ENCODE measurements at places on chromosomes 3 and 15. TPM values are rescaled to one million over a fixed set of nuclear protein-coding genes. Genes with fewer than 3 reads are reported as not detected.

The SPINK8 gene
- not detected for polyA plus RNA-seq

The NUP210 gene
- polyA plus RNA-seq, result 30.8 TPM

The MYZAP gene
- polyA plus RNA-seq, result 3.0 TPM

The GALNT15 gene
- polyA plus RNA-seq, result 2.7 TPM

The FRMD5 gene
- polyA plus RNA-seq, result 1.5 TPM

The GP5 gene
- polyA plus RNA-seq, result 0.95 TPM

The RNU5B-1 gene
- polyA plus RNA-seq, result not detected

The CSNK1G1 gene
- 21.3 TPM for polyA plus RNA-seq

The RTP3 gene
- not detected for polyA plus RNA-seq

The SLCO2A1 gene
- 24.6 TPM for polyA plus RNA-seq

The MST1R gene
- 1.3 TPM for polyA plus RNA-seq

The TGM5 gene
- polyA plus RNA-seq, result not detected

The NMNAT3 gene
- polyA plus RNA-seq, result 11.4 TPM

The SLC27A2 gene
- 59.3 TPM for polyA plus RNA-seq

The UTS2B gene
- polyA plus RNA-seq, result 0.65 TPM

The MSL2 gene
- 46.9 TPM for polyA plus RNA-seq

The PDCD10 gene
- 59.1 TPM for polyA plus RNA-seq

The ADAMTS9 gene
- polyA plus RNA-seq, result 166 TPM

The PCSK6 gene
- polyA plus RNA-seq, result 8.4 TPM

The FSD2 gene
- 0.14 TPM for polyA plus RNA-seq

The NR2E3 gene
- 0.45 TPM for polyA plus RNA-seq

The ASTE1 gene
- polyA plus RNA-seq, result 11.9 TPM

The ARPP21 gene
- polyA plus RNA-seq, result 1.4 TPM

The ATP13A5 gene
- polyA plus RNA-seq, result 0.06 TPM

The MEIS2 gene
- 152 TPM for polyA plus RNA-seq

The VIPR1 gene
- 2.1 TPM for polyA plus RNA-seq

The PDZRN3 gene
- 46.5 TPM for polyA plus RNA-seq

The XCR1 gene
- polyA plus RNA-seq, result not detected

The CHRNA7 gene
- 31.5 TPM for polyA plus RNA-seq

The STT3B gene
- 193 TPM for polyA plus RNA-seq

The SIDT1 gene
- 2.7 TPM for polyA plus RNA-seq

The PLIN1 gene
- polyA plus RNA-seq, result 1.4 TPM

The TJP1 gene
- polyA plus RNA-seq, result 161 TPM

The MAGI1 gene
- polyA plus RNA-seq, result 29.7 TPM

The SCAMP5 gene
- 19.9 TPM for polyA plus RNA-seq

The AADAC gene
- polyA plus RNA-seq, result 0.09 TPM

The STRA6 gene
- 40.6 TPM for polyA plus RNA-seq

Data from renal cortex interstitium (tissue), 15 donors.